Activated B cell treated with CpG ODN at 0.5 μM for 24 hours (primary cell): ENCODE measurements at places on chromosomes 16 and 17. TPM values are rescaled to one million over a fixed set of nuclear protein-coding genes. Genes with fewer than 3 reads are reported as not detected.

GRCh38 chr16:56532714-56533113, 12.9 kb upstream of the BBS2 start:
- peaks cover 34% of the 10 kb centered on the region for H3K27me3 ChIP-seq
- no peaks in the 10 kb centered on the region for H3K36me3 ChIP-seq
- DNase-seq, result no peak

DNA sequence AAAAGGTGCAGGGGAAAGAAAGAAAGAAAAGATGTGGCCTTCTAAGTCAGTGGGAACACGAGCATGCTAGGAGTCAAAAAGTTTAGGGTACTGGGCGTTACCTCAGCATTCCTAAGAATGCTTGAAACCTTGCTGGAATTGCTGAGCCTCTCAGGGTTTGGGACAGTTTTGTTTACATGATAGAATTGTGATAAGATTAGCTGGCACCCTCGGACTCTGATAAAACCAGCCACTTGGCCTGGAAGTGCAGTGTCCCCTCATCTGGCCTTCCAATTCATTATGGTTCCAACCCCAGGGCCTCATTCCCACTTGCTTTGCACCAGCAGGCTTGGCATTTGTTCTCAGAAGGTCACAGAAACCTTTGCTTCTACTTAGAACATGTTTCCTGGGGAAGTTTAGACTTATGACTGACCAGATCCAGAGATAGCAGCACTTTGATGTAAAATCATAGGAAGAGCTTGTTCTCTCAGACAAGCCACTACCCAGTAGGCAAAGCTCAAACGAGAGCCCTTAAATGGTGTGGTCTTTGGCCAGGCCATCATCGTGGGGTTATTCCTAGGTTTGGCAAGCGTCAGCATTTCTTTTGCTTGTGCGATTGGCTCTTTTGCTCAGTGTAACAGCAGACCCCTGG, 8.0 kb downstream of the SGF29 start:
- no peak overlapping the region for H3K4me3 ChIP-seq
- H3K4me1 ChIP-seq, result peaks cover 7% of the 10 kb centered on the region
- H3K27me3 ChIP-seq, result no peaks in the 10 kb centered on the region
- H3K36me3 ChIP-seq, result peaks cover 44% of the 10 kb centered on the region
- no peak overlapping the region for H3K27ac ChIP-seq
- no peak for DNase-seq

- DNase-seq, result no peak
- H3K27ac ChIP-seq, result peak overlapping the region; percentile 36
- peaks cover 36% of the 10 kb centered on the region for H3K4me1 ChIP-seq
- no peaks in the 10 kb centered on the region for H3K36me3 ChIP-seq
Measured at GRCh38 chr16:75075688-75076268, 40.8 kb downstream of the LDHD start.

DNA sequence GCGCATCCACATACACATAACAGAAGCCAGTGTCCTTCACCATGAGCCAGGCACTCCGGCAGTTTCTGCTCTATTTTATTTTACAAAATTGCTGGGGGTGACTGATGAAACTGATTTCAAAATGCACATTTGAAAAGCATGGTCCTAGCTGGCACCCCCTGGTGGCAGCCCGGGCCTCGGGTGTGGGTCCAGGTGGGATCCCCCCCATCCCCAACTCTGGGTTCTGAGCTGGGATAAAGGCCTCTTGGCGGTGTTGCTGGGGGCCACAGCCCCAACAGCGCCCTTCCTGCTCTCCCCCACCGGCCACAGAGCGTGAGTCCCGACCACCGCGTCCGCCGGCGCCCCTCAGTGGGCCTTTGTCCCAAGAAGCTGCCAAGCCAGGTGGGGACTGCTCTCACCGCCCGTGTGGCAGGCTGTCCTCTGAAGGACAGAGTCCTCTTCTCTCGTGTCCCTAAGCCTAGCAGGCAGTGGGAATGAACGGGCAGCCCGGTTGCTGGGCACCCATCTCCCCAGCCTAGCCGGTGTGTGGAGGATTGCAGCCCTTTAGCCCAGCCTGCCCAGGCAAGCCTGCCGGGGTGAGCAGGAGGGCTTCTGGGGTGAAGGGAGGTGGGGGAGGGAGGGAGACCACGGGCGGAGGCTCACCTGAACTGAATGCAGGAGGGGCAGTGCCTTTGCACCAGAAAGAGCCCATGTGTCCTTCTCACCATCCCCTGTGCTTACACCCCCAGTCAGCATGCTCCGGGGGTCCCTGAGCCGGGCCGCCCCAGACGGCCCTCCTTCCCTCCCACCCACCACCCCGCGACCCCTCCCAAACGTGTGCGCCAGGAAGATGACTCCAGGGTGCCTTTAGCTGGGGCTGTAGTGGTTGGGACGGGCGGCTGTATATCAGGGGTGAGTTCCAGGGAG, 898 bp downstream of the SNAI3 start:
- no peak for DNase-seq
- H3K27ac ChIP-seq, result no peak overlapping the region
- peaks cover 2% of the 10 kb centered on the region for H3K36me3 ChIP-seq
- peak overlapping the region; percentile 83 for H3K4me3 ChIP-seq

GRCh38 chr16:81429045-81429521, 15.5 kb upstream of the CMIP start:
- DNase-seq, result no peak
- H3K27me3 ChIP-seq, result no peaks in the 10 kb centered on the region
- H3K4me1 ChIP-seq, result peaks cover 43% of the 10 kb centered on the region
- no peak overlapping the region for H3K4me3 ChIP-seq
- H3K36me3 ChIP-seq, result no peaks in the 10 kb centered on the region
- H3K27ac ChIP-seq, result peak overlapping the region; percentile 5

DNA sequence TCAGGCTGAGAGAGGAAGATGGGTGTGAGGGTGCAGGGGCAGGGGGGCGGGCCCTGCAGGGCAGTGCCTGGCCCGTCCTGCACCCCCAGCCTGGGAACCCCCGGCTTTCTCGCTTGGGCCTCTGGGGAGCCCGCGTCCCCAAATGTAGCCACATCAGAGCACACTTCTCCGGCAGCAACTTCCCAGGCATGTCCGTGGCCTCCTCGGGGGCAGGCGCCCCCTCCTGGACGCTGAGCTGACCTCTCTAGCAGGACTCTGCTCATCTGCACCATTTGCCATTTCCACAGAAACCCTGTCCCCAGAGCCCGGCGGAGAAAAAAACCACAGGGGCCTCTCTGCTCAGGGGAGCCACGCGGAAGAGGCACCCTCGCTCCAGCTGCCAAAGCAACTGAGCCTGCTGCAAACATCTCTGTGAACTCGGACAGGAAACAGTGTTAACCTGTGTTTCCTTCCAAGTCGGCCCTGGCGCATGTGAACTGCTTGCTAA, 63.4 kb downstream of the KLHDC4 start:
- H3K4me1 ChIP-seq, result peaks cover 58% of the 10 kb centered on the region
- H3K36me3 ChIP-seq, result peaks cover 16% of the 10 kb centered on the region
- peak overlapping the region; percentile 82 for H3K27ac ChIP-seq
- peak; percentile 57 for DNase-seq
- peak overlapping the region; percentile 57 for H3K4me3 ChIP-seq

KRTAP4-3 gene
- not detected in 2 replicates for total RNA-seq

DNA sequence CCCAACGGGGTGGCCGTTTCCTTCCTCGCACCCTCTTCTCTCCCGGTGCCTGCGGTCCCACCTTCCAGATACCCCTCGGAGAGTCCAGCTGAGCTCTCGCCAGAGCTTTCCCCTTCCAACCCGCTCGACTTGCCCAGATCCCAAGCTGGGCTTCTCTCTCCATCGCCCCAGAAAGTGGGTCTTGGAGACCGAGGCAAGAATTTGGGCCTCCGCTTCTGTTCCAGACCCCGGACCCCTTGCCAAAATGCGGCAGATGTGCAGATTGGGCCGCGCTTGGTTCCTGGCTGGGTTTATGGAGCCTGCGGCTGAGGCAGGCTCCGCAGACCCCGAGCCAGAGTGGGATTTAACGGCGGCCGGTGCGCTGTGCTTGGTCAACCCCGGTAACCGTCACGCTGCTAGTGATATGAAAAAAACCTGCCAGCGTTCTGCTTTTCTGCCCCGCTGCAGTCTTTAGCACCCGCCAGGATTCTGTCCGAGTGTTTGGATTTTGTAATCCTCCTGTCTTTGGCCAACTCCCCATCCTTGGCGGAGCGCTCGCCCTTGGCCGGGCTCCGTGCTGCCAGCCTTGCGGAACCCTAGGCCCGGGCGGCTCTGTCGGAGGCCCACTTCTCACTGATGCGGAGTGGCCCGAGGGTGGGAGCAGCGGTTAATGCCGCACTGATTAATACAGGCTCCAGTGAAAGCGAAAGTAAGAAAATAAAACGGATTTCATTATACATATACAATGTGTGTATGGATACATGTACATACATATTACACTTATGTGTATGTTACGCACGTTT, 754 bp upstream of the SLFN11 start:
- peak overlapping the region; percentile 98 for H3K27ac ChIP-seq
- peaks cover 12% of the 10 kb centered on the region for H3K36me3 ChIP-seq
- H3K27me3 ChIP-seq, result no peaks in the 10 kb centered on the region
- H3K4me3 ChIP-seq, result peak overlapping the region; percentile 99
- peaks cover 47% of the 10 kb centered on the region for H3K4me1 ChIP-seq

DNA sequence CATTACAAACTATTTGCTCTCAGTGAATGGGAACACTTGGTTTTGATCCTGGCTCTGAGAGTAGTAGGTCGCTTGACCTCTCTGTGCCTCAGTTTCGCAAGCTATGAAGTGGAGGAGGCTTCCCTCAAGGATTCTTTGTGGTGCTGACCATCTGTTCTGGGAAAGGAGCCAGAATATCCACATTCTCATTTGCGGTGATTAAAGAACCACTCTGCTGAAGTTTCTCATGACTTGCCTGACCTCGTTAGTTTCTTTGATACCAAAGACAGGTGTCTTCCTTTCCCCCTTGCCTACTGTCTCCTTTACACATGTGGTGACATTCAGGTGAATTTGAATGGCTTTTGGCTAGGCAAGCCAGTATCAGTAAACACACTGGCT, 116.0 kb downstream of the SNX29 start:
- peaks cover 50% of the 10 kb centered on the region for H3K4me1 ChIP-seq
- peaks cover 41% of the 10 kb centered on the region for H3K36me3 ChIP-seq
- H3K27ac ChIP-seq, result peak overlapping the region; percentile 2
- no peak overlapping the region for H3K4me3 ChIP-seq

DNA sequence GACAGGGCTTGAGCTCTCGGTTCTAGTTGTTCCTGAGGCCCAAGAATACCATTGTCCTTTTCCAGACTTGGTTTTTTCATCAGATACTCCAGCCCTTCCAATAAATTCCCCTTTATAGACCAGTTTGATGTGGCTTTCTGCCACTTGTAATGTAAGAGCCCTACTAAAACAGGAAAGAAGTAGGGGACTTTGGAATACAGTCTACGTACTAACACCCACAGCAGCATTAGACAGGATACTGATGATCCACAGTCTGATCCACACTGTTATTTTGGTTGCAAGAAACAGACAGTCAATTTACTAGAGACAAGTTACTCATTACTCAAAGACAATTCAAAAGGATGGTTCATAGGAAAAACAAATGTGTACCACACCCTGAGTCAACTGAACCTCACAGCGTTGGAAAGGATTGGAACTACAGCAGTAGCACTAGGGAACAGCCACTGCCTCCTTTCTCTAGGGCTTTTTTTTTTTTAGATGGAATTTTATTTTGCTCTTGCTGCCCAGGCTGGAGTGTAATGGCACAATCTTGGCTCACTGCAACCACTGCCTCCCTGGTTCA, 45.9 kb upstream of the MED13 start:
- H3K36me3 ChIP-seq, result no peaks in the 10 kb centered on the region
- H3K27ac ChIP-seq, result no peak overlapping the region
- no peaks in the 10 kb centered on the region for H3K27me3 ChIP-seq
- DNase-seq, result no peak
- no peak overlapping the region for H3K4me3 ChIP-seq

CIBAR2 gene
- not detected in 2 replicates for total RNA-seq

CD300LG gene
- total RNA-seq, result not detected in 2 replicates

GRCh38 chr16:68645494-68646388, 631 bp downstream of the CDH3 start:
- no peak overlapping the region for H3K4me3 ChIP-seq
- peak; percentile 16 for DNase-seq
- H3K36me3 ChIP-seq, result no peaks in the 10 kb centered on the region
- H3K4me1 ChIP-seq, result peaks cover 14% of the 10 kb centered on the region
- peaks cover 52% of the 10 kb centered on the region for H3K27me3 ChIP-seq
- H3K27ac ChIP-seq, result no peak overlapping the region

DNA sequence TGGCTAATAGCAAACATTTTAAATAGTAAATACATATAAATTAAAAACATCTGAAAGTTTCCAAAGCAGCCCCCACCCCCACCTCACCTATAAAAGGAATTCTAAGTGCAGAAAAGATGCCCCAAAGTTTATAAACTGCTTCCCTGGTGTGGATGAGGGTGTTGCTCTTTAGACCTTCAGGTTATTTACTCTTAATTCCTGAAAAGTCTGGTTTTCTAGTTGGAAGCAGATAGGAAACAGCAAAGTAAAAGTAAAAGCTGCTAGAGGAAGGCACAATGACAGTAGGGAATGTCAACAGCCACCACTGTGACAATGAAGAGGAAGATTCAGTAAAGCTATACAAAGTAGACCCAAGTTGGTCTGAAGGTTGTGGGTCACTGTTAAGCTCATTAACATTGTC, 37.8 kb downstream of the SSH2 start:
- H3K4me1 ChIP-seq, result peaks cover 23% of the 10 kb centered on the region
- peaks cover 18% of the 10 kb centered on the region for H3K36me3 ChIP-seq
- H3K4me3 ChIP-seq, result no peak overlapping the region
- DNase-seq, result no peak

TBC1D3K gene
- total RNA-seq, result not detected in 2 replicates

LYZL6 gene
- not detected in 2 replicates for total RNA-seq

DNA sequence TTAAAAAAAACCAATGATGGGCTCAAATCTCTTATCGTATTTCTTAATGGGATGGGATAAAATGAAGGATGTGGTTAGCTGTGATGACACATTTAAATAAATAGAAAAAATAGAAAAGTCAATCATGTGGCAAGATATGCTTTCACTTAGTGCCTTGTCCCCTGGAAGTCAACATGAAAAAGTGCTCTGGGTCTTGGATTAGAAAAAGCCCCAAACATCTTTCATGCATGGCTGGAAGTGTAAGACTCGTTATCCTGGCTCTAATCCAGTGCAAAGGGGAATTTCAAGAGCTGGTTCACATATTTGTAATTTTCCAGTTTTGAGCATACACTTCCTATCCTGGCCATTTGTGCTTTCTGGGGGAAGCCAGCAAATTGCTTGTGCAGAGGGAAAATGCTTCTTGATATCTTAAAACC, 160.9 kb downstream of the MAP2K6 start:
- H3K4me3 ChIP-seq, result no peak overlapping the region
- H3K27me3 ChIP-seq, result peaks cover 6% of the 10 kb centered on the region
- H3K36me3 ChIP-seq, result no peaks in the 10 kb centered on the region
- H3K4me1 ChIP-seq, result peaks cover 28% of the 10 kb centered on the region
- H3K27ac ChIP-seq, result no peak overlapping the region
